NCI-H1694 treated with DMSO at 0.1 percent for 48 hours (cell line): ENCODE measurements at places on chromosomes 2 and 18.

DNA sequence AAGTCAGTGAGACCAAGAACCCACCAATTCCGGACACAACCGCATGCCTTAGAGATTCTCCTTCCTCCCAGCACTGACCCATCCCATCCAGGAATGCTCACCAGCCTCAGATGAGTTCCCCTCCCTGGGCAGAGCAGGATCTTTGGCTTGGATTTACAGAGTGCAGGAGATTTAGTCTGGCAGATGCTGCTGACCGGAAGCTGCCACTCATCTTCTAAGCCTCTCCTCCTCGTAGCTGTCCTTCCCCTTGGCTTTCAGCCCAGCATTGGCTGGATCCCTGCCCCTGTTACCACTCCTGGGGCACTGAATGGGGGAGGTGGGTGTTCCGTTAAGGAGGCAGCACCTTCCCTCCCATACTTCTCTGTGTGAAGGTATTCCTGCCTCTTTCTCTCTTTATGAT, 53.2 kb downstream of the VWA3B start:
- no peak for DNase-seq

DNA sequence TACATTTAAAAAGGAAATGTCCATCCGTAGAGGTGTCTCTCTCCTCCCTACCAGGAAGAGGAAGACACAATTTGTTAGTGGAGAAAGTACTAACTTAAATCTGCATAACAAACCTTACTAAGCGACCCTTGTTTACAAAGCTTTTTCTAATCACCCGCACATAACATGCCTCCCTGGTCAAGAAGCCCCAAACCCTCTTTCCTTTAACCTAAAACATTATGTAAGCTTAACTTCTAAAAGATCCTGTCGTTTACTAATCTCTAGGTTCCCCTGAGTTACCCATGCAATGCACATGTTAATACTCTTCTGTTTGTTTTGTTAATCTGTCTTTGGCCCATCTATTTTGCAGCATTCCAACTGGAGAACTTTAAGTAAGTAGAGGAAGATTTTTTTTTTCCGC, 630.3 kb upstream of the NRXN1 start:
- DNase-seq: no peak

DNA sequence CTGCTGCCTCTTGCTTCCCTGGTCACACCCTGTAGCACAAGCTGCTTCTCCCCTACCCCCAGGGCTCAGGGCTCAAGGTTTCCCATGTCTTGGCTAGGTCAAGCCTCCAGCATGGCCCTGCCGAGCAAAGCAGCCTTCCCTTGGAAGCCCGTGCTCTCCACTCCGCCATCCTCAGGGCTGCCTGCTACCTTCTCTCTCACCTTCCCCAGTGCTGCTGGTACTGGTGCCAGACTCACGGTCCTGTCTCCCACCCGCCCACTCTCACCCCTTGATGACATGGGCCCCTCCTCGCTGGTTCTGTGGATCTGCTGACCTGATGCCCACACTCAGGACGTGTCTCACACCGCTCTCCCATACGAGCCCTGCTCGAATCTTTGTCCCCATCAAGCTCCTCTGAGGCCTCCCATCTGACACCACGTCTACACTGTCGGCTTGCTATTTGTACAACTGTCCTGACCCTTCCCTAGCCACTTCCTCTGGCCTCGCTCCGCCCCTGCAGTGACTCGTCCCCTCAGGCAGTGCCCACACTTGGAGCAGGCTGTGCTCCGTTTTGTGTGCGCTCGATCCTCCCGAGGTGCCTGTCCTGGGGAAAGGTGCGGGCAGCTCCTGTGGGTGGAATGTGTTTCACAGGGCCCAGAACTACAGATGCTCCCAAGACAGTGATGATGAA, 49.9 kb downstream of the ZAP70 start:
- DNase-seq: no peak

DNA sequence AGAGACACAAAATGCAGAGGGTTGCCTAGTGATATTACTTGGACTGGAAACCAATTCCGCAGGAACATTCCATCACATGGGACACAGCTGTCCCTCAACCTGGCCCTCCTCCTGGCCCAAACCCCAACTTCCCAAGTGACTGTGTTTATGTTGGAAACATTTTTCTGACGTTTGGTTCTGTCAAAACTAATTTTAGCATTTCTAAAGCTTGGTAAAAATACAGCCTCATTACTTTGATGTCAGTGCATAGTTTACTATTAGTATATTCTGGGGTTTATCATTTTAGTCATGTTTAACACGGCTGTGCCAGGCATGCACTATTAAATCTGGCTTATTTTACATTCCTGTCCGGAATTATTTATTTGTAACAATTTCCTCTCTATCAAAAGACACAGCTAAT, 69.9 kb downstream of the GLI2 start:
- DNase-seq: no peak

GRCh38 chr2:41644936-41645335, 402.9 kb upstream of the PKDCC start:
- no peak for DNase-seq

- DNase-seq: no peak
Observed at GRCh38 chr2:178227187-178227586, 32.9 kb downstream of the OSBPL6 start.

GRCh38 chr2:39772086-39772811, 6.8 kb downstream of the THUMPD2 start:
- no peak for DNase-seq

GRCh38 chr2:204037286-204037685, 100.7 kb downstream of the ICOS start:
- no peak for DNase-seq

DNA sequence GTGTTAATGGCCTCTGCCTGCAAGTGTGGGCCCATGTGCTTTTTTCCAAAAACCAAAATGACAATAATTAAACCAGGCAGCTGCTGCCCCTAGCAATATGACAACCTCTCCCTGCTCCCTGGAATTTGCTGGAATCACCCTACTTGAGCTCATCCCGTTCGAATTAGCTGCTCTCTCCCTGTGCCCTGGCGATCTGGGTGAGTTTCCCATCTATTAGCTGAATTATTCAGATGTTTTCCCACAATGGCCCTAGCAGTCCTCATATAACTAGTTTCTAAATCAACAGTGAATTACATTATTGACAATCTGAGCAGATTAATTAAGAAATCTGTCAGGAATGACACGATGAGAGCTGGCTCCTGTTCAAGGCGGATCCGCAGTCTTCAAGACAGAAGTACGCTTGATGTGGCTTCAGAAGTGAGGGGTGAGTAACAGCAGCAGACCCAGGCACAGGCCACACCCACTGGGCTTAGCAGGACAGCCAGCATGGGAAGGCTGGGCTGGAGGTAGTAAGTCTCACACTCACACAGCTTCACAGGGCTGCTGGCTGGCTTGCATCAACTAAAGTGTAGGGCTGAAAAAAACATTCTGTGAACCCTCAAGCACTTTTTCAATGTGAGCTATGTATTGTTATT, 366.2 kb upstream of the ID2 start:
- no peak for DNase-seq

GRCh38 chr2:6353669-6354068, 512.0 kb downstream of the CMPK2 start:
- DNase-seq: no peak

DNA sequence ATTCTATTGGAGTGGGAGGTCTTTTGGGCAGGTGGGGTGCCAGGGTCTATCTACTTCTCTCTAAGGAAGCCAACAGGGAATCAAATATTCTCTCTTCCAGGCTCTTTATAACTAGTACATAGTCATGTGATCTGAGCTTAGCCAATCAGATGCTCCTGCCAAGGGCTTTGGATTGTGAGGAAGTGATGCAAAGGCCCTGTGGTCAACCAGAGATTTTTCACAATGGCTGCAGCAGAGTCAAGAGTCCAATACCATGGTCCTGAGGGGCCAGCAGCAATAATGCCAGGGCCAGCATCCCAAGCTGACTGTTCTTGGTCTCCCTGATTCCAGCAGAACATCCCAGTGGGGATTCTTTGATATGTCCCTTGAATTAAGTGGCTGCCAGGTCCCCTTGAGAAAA, 8.4 kb upstream of the C2orf72 start:
- DNase-seq: no peak

DNA sequence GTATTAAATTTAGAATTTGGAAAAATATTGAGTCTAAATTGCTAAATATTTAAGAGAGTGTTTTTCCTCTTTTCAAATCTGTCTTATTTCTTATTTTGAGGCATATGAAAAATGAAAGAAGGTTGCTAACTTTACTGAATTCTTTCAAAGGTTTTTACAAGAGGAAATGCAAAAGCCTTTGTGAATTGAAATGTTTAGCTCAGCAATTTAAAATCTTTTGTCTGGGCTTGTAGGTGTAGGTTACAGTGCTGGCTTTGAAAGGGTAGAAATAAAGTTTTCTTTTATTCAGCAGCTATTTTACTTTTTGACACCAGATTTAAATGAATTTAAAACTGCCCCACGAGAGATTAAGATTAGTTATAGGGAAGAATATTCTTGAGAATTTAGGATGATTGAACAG, 192.0 kb downstream of the CDH7 start:
- DNase-seq: no peak

DNA sequence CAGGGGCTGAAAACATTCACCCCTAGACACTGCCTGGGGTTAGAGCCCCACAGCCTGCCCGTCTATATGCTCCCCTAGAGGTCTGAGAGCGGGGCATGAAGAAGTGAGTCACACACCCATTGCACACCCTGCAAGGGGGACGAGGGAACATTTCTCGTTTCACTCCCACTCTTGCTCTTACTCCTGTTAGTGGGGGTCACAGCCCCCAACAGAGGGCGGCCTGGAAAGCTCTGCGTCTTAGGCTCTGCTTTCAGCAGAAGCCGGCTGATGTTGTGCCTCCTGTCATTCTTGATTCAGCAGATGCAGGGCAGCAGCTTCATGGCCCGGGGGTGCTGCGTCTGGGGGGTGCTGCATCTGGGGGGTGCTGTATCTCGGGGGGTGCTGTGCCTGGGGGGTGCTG, 141.3 kb downstream of the ASB1 start:
- DNase-seq: no peak

DNA sequence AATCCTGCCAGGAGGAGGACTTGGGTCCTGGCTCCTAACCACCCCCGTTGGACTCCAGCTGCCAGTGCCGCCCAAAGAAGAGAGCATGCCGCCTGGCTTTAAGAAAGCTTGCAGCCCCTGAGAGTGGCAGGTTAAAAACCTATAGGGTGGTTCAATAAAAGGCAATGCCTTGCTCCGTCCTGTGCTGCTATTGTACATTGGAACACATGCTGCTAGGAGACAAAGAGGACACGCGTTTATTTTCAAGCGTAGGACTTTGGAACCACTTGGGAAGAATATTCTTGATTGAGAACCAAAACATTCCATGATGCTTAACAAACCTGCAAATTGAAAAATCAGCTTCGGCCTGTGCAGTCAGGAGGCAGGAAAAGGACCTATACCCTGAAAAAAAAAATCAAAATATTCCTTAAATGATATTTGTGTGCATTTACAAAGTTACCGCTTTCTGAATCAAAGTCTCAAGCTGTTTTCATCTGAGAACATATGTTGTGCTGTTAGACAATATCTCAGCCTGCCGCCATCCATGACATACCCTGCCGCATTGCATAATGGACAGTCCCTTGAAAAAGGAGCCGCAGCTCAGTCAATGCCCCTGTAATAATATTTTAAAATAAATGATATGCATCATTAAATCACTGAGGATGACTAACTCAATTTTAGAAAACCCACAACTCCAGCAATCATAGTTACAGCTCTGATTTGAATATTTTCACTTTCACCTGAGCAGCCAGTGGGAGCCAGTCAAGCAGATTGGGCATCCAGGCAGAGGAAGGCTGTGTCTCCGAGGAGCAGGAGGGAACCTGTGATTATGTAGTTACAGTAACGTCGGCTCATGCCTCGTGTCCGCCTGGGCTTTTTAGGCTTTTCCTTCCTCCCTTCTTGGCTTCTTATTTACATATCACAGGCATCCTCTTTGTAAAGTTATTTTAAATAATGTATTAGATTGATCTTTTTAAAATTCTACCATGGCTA, 805.6 kb upstream of the FANCL start:
- DNase-seq: no peak

DNA sequence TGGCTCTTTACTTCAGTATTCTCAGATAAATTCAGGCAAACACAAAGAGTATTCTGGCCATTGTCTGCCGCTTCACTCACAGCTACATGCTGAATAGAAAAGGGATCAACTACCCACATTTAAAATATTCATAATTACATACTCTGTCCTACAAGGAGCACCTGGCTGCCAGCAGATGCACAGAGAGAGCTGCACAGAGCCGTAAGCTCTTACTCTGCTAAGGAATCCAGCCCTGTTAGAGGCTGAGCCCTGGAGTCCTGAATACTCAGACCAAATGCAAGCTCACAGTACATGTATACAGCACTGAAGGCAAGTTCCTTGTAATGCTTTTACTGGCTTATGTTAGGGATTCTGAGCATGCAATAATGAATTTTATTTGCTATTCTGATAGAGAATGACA, 80.3 kb downstream of the FTCDNL1 start:
- DNase-seq: no peak

DNA sequence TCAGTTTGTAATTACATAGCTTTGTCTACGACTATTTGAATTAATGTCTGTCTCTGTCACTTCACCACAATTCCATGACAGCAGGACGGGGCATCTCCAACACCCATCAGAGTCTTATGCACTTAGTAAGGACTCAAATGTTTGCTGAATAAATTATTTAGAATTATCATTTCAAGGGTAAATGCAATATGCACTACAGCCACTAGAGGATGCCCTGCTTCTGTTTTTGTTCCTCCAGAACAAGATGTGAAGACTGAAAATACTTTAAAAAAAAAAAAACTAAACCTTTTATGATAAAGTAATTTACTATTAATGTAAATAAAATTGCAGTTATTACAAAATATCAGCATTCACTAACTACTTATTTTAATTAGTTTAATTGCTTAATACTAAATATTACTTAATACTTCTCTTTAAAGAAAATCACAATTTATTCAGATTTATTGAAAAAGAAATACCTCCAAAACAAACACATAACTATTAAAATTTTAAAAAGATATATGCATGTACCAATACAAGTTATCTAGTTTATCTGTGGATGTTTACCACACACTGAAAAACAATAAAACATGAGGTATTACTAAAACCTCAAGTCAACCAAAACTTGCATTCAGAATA, 3.2 kb downstream of the PIGN start:
- peak; percentile 41 for DNase-seq

DNA sequence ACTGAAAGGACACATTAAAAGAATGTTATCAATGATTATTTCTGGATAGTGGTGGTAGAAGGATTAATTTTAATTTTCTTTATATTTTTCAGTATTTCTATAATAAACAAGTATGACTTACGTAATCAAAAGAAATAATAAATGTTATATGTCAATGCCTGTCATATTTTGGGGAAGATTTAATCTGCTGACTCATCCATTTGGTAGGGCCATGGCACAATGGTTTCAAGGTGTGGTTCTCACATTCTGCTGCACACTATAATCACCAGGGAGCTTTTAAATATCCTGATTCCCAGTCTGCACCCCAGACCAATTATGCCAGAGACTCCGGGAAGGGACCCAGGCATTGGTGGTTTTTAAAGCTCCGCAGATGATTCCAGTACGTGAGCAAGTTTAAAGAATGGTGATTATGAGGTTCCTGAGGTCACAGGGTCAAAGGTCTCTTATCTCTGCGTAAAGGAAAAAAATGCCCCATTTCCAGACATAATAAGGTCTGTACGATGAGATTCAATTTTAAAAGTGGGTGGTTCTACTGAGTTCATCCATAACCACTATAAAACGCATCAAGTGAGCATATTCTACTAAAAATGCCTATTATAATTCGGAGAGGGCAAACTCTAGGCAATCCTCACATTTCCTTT, 27.2 kb downstream of the WIPF1 start:
- DNase-seq: no peak

- no peak for DNase-seq
Observed at GRCh38 chr2:37361994-37362698, 17.7 kb downstream of the QPCT start.

- DNase-seq: no peak
Observed at GRCh38 chr2:128625963-128626759, 307.5 kb upstream of the HS6ST1 start.
